Effector memory CD4-positive, alpha-beta T cell (primary cell): ENCODE measurements at places on chromosomes 6 and 20.

GRCh38 chr6:148516617-148517016, 174.0 kb downstream of the SASH1 start:
- no peaks in the 10 kb centered on the region for H3K36me3 ChIP-seq
- no peak for DNase-seq
- no peak overlapping the region for H3K4me3 ChIP-seq
- no peaks in the 10 kb centered on the region for H3K4me1 ChIP-seq

DNA sequence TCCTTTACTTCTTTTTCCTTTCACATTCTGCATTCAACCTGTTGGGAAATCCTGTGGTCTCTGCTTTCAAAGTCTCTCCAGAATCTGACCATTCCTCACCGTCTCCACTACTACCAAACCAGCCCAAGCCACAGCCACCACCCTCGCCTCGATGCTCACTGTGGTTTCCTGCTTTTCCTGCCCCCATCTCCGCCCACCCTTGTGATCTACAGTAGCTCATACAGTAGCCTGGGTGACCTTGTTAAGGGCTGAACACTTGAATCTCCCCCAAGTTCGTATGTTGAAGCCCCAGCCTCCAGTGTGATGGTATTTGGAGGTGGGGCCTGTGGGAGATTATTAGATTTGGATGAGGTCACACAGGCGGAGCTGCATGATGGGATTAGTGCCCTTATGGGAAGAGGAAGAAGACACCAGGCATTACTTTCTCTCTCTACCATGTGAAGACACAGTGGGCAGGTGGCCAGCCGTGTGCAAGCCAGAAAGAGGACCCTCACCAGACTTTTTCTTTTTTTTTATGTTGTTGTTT, 189.0 kb upstream of the UST start:
- no peak overlapping the region for H3K4me3 ChIP-seq
- H3K36me3 ChIP-seq, result no peaks in the 10 kb centered on the region
- no peak for DNase-seq
- no peaks in the 10 kb centered on the region for H3K27me3 ChIP-seq

DNA sequence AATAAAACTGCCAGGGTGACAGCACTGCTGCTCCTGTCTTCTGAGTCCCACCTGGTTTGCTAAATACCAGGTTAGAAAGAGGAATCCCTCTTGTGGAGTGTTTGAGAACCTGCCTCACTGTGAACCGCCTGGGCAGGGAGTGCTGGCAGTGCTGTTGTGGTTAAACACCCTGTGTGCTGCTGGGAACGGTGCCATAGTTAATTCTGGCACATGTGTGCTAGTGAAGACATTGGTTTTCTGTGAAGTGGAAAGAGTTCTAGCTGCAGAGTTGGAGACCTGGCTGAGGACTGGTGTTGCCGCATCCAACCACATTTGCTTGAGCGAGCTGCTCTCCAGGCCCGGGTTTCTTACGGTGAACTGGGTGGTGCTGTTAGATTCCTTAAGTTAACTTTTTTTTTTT, 72.7 kb downstream of the IGF2R start:
- no peak overlapping the region for H3K4me3 ChIP-seq
- no peak for DNase-seq
- H3K27ac ChIP-seq, result no peak overlapping the region
- no peaks in the 10 kb centered on the region for H3K27me3 ChIP-seq

DNA sequence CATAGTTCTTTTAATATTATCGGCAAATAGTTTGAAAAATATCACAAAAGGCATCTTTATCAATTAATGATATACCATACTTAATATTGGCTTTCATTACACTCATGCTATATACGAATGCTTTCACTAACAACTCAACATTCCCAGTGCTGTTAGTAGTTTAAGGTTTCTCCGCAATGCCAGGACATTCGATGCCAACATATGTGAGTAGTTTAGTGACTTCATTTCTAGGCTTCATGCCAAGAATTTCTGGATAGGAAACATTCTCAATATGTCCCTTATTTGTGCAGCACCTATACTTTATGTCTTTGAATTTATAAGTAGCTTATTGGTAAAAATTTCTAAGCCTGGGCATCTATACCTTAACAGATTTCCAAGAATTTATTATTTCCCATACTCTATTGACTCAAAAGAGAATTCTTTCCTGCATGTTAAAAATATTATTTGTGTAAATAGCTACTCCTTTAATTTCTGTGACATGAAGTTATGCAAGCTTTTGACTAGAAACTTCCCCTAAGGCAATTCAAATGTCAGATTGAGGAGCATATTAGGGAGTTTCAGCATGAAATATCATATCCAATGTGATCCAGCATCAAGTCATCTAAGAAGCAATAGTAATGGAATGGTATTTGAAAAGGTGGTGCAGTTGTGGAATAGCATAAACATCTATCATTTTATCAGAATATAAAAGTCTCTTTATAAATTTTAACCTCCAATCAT, 236.0 kb upstream of the STXBP5 start:
- no peak overlapping the region for H3K4me3 ChIP-seq
- DNase-seq, result no peak
- H3K36me3 ChIP-seq, result no peaks in the 10 kb centered on the region
- no peak overlapping the region for H3K27ac ChIP-seq
- H3K27me3 ChIP-seq, result no peaks in the 10 kb centered on the region

DNA sequence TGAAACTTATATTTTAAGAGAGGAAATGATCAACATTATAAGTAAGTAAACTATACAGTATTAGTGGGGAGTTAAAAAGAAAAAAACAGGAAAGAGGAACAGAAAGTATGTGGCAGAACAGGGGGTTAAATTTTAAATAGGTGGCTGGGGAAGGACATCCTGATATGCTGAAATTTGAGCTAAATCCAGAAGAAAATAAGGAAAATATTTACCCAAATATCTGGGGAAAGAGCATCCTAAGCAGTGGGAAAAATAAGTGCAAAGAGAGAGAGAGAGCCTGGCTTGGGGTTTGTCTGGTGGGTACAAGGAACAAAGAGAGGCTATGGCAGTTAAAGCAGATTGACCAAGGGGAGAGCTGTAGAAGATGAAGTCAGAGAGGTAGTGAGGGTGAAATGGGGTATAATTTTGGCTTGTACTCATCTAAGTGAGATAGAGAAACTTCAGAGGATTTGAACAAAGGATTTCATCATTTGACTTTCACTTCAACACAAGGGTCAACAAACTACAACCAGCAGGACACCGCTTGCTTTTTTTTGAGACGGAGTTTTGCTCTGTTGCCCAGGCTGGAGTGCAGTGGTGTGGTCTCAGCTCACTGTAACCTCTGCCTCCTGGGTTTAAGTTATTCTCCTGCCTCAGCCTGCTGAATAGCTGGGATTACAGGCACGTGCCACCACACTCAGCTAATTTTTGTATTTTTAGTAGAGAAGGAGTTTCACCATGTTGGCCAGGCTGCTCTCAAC, 328.4 kb upstream of the CNR1 start:
- H3K4me1 ChIP-seq, result no peaks in the 10 kb centered on the region
- H3K27me3 ChIP-seq, result no peaks in the 10 kb centered on the region
- H3K27ac ChIP-seq, result no peak overlapping the region
- H3K36me3 ChIP-seq, result no peaks in the 10 kb centered on the region

- no peaks in the 10 kb centered on the region for H3K36me3 ChIP-seq
- H3K4me3 ChIP-seq, result no peak overlapping the region
- no peak overlapping the region for H3K27ac ChIP-seq
- no peaks in the 10 kb centered on the region for H3K27me3 ChIP-seq
- H3K4me1 ChIP-seq, result no peaks in the 10 kb centered on the region
Observed at GRCh38 chr6:108760126-108761050, 87.8 kb upstream of the ARMC2 start.

- H3K27me3 ChIP-seq, result no peaks in the 10 kb centered on the region
- H3K4me3 ChIP-seq, result no peak overlapping the region
- DNase-seq, result no peak
Observed at GRCh38 chr6:45491874-45492273, 114.1 kb upstream of the SUPT3H start.

DNA sequence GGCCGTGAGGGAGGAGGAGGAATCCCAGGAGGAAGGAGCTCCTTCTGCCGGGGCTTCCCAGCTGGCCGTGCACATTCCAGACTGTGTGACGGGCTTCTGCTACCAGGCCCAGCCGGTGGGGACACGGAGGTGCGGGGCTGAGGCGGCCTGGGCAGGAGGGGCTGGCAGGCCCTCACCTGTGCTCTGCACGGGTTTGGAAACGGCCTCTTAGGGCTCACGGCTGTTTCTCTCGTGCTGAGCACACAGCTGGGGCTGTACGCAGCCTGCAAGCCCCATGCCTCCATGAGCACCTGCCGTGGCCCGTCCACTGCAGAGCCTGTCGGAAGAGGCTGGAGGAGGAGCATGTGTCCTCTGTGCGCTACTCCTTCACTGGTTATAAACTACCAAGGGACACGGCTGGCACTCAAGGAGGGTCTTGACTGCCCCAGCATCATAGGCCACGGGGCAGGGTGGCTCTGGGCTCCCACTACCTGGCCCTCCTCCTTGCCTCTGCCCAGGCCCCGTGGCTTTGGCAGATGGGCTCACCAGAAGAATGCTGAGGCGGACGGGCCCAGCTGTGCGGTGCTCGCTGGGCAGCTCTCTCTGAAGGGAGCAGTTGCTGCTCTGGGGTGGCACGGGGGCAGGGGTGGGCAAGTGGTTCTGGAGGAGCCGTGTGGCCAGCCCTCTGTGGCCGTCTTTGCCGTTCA, 15.8 kb downstream of the NPEPL1 start:
- no peaks in the 10 kb centered on the region for H3K4me1 ChIP-seq
- no peak overlapping the region for H3K27ac ChIP-seq
- H3K36me3 ChIP-seq, result peaks cover 8% of the 10 kb centered on the region
- no peaks in the 10 kb centered on the region for H3K27me3 ChIP-seq
- no peak overlapping the region for H3K4me3 ChIP-seq
- no peak for DNase-seq

- H3K4me1 ChIP-seq, result no peaks in the 10 kb centered on the region
- no peak for DNase-seq
- no peaks in the 10 kb centered on the region for H3K36me3 ChIP-seq
Observed at GRCh38 chr6:166460473-166461437, 78.0 kb upstream of the MPC1 start.

- H3K4me1 ChIP-seq, result no peaks in the 10 kb centered on the region
- no peak overlapping the region for H3K4me3 ChIP-seq
- no peak for DNase-seq
Observed at GRCh38 chr6:2166717-2167116, 78.7 kb downstream of the GMDS start.

DNA sequence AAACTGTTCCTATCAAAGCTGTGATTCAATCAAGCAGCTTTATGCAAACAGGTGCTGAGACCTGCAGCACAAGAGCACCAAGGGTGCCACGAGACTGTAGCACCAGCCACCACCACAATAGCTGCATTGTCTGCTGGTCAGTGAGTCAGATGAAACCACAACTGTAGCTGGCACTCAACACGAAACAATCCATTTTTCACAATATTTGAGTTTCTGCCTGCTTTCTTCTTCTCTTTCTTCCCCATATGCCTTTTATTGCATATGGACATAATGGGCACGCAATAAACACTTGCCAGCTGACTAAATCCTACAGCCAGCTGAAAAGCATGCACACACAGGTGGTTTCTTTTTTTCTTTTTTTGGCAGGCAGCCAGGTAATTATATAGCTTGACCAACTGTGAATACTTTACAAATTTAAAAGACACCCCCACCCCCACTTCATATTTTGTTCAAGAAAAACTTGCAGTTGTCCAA, 16.6 kb downstream of the SLC2A12 start:
- no peaks in the 10 kb centered on the region for H3K36me3 ChIP-seq
- H3K27me3 ChIP-seq, result no peaks in the 10 kb centered on the region
- no peak overlapping the region for H3K27ac ChIP-seq
- H3K4me1 ChIP-seq, result no peaks in the 10 kb centered on the region

GRCh38 chr6:143744551-143745165, 66.9 kb downstream of the PHACTR2 start:
- no peak overlapping the region for H3K4me3 ChIP-seq
- no peak for DNase-seq
- H3K27me3 ChIP-seq, result no peaks in the 10 kb centered on the region
- no peaks in the 10 kb centered on the region for H3K36me3 ChIP-seq
- H3K4me1 ChIP-seq, result no peaks in the 10 kb centered on the region
- H3K27ac ChIP-seq, result no peak overlapping the region

DNA sequence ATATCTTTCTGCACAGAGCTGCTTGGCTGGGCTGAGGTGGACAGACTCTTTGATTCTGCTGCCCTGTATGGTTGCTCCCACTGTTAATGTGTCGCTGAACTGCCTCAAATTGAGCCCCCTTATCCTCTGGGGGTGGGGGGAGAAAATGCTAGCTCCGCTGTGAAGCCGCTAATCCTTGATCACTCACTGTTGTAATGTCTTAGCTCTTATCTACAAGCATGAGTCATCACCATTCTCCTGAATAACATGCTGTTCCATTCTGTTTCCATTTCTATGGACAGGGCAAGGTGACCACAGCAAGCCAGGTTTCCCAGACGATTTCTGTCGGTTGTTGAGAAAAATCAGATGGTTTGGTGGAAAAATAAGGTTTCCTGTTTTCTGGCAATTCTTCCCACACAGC, 218.4 kb upstream of the GGTLC1 start:
- H3K4me3 ChIP-seq, result no peak overlapping the region
- no peaks in the 10 kb centered on the region for H3K4me1 ChIP-seq
- H3K27me3 ChIP-seq, result no peaks in the 10 kb centered on the region
- no peak overlapping the region for H3K27ac ChIP-seq

DNA sequence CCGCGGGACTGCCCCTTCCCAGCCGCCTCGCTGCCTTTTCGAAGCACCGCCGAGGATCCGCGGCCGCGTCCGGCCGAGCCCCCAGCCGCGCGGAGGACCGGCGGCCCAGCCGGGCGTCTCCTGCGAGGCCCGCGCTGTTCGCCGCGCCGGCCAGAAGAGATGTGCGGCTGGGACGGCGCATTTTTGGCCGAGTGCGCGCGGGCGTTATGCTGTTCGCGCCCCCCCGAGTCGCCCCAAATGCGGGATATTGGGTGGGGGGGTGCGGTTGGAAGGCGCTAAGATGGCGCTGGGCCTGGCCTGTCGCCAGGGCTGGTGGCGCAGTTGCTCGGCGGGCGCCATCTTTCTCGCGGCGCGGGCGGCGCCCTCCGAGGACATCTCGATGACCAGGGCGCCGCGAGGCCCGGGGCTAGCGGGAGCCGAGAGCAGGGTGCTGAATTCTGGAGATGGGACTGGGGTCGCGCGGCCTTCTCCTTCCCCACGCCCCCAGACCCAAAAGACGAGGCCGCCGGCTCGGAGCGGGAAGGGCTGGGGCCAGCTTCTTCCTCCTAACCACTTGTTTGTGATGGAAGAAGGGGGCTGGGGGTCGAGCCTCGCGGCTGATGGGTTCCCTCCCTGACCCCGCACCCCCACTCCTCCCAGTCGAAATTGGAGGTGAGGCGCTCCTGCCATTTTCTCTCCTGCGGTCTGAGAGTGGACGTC, 1.5 kb downstream of the BICRAL start:
- peaks cover 4% of the 10 kb centered on the region for H3K36me3 ChIP-seq
- peak; percentile 61 for DNase-seq
- H3K4me3 ChIP-seq, result peak overlapping the region; percentile 98

- H3K4me1 ChIP-seq, result no peaks in the 10 kb centered on the region
- no peak overlapping the region for H3K27ac ChIP-seq
- no peak overlapping the region for H3K4me3 ChIP-seq
- no peak for DNase-seq
- no peaks in the 10 kb centered on the region for H3K36me3 ChIP-seq
- no peaks in the 10 kb centered on the region for H3K27me3 ChIP-seq
Observed at GRCh38 chr6:165808021-165808420, 145.0 kb upstream of the PDE10A start.
